Foreskin melanocyte (primary cell): ENCODE measurements at places on chromosomes 2 and 18.

DNA sequence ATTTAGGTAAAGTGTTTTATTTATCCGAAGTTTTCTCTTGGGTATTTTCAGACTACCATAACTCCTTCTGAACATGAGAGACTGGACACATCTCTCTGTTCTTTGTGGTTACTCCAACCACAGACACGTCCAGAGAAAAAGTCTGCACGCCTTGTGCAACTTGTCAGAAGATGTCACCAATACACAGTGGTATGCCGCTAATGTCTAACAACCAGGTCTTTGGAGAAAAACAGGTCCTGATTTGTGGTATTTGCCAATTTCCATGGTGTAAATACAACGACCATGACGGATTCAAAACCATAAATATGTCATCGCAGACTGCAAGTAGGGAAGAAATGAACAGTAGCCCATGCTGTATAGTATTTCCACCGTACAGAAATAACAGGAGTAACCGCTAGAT, 620.6 kb upstream of the ID2 start:
- no peak for DNase-seq

GRCh38 chr2:176269319-176270099, at the start of gene MTX2:
Gene MTX2 (plus strand): TSS chr2:176269442. CDS start chr2:176269630, 188 bp downstream.
- peak; percentile 56 for DNase-seq

GRCh38 chr2:163132850-163133249, 294.3 kb upstream of the KCNH7 start:
- no peak for DNase-seq

DNA sequence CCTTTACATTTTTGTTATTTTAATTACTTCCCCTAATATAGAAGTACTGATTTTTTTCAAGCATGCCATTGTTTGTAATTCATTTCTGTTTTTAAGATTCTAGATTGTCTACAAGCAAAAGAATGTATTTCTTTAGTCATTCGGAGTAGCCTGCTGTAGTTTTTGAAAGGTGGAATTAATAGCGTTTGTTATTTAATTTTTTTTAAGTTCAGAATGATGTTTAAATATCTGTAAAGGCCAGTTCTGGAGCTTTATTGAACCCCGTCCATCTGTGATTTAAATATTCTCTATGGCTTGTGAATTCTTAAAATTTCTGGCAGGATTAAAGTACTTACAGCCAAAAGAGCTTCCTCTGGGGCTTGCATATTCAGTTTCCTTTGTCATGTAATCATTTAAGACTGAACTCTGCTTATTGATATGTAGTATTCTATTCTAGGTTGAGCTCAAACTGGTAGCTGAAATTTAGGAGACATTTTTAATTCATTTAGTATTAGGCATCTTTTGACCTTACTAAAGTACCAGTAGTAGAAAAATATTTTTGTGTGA, 5.2 kb downstream of the TGIF1 start:
- DNase-seq = no peak

GRCh38 chr18:23280844-23281243, 145.6 kb downstream of the CABLES1 start:
- DNase-seq = no peak
